ENCODE measurements at places on chromosomes 4 and X. TPM values are rescaled to one million over a fixed set of nuclear protein-coding genes. Genes with fewer than 3 reads are reported as not detected.
A peak's percentile ranks its signal among the peaks of the same experiment; 100 is the strongest.

GRCh38 chr4:101009471-101009870, 337.9 kb downstream of the PPP3CA start:
- no peak for DNase-seq

GRCh38 chr4:4575284-4576211, 33.7 kb upstream of the STX18 start:
- peak; percentile 65 for DNase-seq

- no peak for DNase-seq
Observed at GRCh38 chr4:91840359-91840758, 463.4 kb upstream of the GRID2 start.

DNA sequence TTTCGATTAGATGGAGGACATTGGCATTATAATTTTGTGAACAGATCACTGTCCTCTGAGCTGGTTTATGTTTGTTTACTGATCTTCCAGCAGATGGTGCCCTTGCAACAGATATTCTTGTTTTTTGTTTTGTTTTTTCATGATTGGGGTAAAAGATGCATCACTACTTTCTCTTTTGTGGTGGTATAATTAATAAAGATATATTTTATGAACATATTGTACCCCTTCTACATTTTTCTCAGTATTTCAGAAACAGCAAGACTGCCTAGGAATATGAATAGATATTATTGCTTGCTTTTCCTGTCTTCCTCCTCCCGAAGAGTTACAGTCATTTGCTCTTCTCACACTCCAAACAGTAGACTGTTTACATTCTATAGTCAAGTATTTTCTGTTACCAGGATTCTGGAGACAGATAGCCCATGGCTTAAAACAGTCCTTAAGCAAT, 905.2 kb downstream of the TRAM1L1 start:
- no peak for DNase-seq

DNA sequence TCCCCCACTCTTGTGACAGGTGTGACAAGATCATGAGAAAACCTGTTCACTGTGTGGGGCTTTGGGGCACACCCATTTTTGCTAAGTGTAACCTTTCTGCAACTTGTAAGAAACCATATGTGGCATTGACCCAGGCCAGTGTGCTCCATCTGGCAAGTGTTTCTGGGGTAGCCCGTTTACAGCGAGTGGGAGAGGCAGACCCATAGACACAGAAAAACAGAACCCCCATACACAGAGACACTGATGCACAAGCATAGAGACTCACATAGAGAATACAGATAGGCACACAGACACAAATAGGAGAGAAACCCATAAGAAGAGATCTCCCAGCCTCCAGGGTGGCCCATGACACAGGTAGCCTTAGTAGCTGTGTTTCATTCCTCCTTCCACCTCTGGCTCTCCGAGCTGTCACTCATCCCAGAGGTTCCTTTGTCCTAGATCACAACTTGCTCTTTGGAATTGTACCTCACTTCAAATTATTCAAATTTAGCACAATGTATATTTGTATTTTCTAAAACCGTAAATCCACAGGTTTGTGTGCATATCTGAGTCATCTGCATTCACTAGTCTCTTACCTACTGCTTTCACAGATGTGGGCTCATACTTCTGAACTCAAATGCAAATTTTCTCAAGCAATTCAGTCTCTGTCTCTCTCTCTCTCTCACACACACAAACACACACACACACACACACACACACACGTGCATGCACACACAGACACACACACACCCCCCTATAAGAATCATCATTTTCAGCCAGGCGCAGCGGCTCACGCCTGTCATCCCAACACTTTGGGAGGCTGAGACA, 114.4 kb downstream of the SH3KBP1 start:
- DNase-seq: no peak

GRCh38 chrX:1416327-1416784, 24.4 kb upstream of the SLC25A6 start:
- DNase-seq: no peak

DNA sequence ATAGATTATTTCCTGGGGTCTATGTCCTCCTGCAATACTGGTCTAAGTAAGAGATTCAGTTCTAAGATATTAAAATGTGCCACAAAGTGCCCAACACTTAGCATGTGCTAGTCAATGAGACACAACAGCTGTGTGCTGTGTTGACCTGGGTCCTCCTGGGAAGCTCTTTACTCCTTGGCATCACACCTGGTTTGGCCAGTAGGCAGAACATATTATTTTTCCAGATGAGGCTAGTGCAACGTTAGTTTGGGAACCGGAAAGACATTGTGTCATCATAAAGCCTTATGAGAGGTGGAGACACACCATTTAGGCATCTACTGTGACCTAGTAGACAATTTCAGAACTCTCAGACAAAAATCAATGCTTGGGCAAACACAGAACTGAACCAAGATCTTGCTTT, 197.8 kb downstream of the MID1IP1 start:
- no peak for DNase-seq

The PABPC4L gene
- 0.81 TPM for total RNA-seq

The MTM1 gene
- total RNA-seq: 24.2 TPM

Measured in adrenal gland (tissue), 19 donors.